NCI-H524 (cell line): ENCODE measurements at places on chromosomes 16 and 17.

DNA sequence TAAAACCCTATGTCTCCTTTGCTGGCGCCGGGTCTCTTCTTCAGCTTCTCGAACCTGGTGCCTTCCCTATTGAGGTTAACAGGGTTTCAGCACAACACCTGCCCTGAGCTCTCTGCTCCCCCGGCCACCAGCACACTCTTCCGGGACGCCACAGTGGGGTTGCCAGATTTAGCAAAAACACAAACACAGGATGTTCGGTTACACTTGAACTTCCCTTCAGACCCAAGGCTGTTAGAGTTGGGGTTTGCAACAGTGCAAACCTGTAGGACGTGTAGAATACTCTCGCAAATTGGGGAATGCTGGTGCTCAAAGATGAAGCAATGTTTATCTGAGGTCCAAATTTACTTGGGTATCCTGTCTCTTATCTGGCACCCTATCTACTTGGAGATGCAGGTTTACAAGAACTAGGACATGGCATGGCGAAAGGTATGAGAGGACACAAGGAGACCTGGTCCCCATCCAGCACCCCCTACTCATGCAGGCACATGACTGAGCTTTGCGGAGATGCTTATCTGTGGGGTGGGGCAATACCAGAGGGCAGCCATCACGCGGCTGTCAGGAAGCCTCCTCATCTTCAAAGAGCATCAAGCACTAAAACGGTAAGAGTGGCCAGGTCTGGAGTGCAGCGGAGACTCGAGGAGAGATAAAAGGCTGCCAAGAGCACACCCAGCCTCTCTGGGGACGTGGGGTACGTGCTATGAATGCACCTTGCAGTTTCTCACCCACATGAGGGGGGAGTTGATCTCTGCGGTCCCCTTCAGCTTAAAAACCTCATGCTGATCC, 52.8 kb downstream of the SDK2 start:
- DNase-seq: peak; percentile 41

GRCh38 chr17:327296-327695, 25.3 kb downstream of the RPH3AL start:
- no peak for DNase-seq

DNA sequence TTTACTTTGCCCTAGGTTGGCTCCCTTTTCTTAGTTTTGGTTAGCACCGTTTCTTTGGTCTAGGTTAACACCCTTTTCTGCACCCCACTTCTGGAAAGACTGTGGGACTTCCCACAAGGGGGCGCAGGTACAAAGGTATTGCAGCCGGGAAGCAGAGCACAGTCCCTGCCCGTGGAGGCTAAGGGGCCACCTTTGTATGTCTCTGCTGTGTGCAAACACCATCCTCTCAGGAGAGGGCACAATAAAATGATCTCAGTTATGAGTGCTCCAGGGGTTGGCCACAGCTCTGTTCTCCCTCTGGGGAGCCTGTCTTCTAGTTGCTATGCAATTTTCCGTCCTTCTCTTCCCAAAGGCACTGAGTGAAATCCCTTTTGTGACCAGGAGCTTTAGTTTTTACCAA, 28.4 kb upstream of the TMC5 start:
- DNase-seq: peak; percentile 17

DNA sequence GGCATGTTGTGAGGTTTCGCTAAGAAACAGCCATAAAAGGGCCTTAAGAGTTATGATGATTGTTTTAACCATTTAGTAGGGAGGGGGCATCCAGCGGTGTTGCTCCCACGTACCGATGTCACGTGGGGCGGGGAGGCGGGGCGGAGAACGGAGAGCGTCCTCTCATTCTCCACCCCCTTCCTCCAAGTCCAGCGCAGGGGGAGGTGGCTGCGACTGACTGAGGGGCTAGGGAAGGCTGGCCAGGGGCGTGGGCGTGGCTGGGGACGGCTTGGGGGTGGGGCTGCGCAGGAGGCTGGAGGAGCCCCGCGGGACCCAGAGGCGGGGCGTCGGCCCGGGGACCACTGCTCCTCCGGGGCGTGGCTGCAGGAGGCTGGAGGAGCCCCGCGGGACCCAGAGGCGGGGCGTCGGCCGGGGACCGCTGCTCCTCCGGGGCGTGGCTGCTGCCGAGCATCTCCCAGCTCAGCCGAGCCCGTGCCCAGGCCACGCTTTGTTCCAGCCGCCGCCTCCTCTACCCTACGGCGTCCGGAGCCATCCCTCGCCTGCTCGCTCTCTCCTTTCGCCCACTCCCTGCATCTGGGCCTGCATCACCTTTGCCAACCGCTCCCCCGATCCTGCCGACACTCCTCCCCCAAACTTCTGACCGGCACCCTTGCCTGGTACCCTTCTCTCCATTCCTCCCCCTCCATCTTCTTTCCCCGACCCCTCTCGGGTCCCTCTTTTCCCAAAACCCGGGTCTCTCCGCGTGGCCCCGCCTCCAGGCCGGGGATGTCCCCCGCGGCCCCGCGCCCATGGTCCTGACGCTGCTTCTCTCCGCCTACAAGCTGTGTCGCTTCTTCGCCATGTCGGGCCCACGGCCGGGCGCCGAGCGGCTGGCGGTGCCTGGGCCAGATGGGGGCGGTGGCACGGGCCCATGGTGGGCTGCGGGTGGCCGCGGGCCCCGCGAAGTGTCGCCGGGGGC, at the start of gene SARM1:
Gene SARM1 (plus strand): TSS at position 450 of the 958 bp plus-strand sequence. CDS start 339 bp downstream, at position 789.
- DNase-seq: peak; percentile 99

GRCh38 chr16:84597931-84598351, 19.9 kb downstream of the COTL1 start:
- no peak for DNase-seq

- no peak for DNase-seq
Observed at GRCh38 chr17:35541434-35541833, 4.0 kb upstream of the SLFN12L start.

DNA sequence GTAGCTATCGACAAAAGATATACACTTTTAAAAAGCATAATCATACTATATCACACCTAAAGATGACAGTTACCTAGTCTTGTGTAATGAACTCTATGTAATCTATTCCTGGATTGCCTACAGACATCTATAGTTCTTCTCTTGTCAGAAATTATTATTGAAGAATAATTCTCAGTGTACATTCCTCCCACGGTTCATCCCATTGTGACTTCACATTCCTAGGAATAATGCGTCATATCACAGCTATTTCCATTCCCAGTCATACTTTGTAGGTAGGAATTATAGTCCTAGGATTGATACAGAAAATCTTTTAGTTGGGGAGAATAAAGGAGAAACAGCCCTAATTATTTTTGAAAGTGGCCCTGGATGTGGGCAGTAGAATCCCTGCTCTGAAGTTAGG, 44.0 kb upstream of the ABCC11 start:
- DNase-seq: no peak

- DNase-seq: peak; percentile 14
Observed at GRCh38 chr17:3012926-3013581, 50.4 kb downstream of the OR1D5 start.

GRCh38 chr16:27217256-27217655, 13.9 kb downstream of the KDM8 start:
- no peak for DNase-seq

GRCh38 chr16:72025404-72026114, 17.0 kb downstream of the DHODH start:
- no peak for DNase-seq

- no peak for DNase-seq
Observed at GRCh38 chr17:17951524-17951923, 20.7 kb downstream of the TOM1L2 start.

GRCh38 chr16:68528686-68529379, 10.3 kb upstream of the ZFP90 start:
- DNase-seq: peak; percentile 89

GRCh38 chr16:25823891-25824290, 132.1 kb downstream of the HS3ST4 start:
- DNase-seq: no peak

- peak; percentile 18 for DNase-seq
Observed at GRCh38 chr17:1083451-1084187, 86.7 kb downstream of the TIMM22 start.

GRCh38 chr16:21263640-21264570, 14.2 kb downstream of the CRYM start:
- no peak for DNase-seq

DNA sequence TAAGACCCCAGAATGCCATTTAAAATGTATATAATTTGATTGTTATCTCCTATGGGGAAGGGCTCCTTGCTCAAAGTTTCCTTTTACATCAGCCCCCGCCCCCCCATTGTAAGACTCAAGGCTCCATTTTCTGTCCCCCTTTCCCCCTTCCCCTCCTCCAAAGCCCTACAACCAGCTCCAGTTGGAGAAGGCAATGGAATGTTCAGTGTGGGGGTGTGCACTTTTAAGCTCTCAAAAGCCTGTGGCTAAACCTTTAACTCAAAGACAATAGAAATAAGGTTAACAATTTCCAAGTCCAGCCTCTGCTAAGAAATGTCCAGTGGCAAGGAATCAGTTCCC, 114.7 kb downstream of the NOG start:
- DNase-seq: no peak

- no peak for DNase-seq
Observed at GRCh38 chr16:85697431-85697830, 8.7 kb upstream of the GINS2 start.

DNA sequence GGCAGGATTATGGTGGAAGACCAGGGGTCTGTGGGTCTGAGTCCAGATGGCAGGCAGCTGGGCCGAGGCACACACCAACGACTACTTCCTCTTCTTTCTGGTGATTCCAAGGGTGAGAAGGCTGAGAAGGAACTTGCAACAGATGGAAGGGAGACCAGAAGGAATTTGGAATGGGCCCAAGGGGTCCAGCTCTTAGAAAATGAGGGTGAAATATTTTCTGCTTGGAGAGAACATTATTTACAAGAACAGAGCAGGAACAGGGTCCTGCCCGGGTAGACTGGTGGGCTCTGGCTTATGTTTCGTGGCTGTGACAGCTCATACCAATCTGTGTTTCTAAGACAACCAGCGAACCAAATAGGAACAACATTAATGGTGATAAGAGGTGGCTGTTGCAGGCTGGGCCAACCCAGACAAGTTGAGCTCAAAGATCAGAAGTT, 36.6 kb downstream of the CCDC42 start:
- DNase-seq: no peak

DNA sequence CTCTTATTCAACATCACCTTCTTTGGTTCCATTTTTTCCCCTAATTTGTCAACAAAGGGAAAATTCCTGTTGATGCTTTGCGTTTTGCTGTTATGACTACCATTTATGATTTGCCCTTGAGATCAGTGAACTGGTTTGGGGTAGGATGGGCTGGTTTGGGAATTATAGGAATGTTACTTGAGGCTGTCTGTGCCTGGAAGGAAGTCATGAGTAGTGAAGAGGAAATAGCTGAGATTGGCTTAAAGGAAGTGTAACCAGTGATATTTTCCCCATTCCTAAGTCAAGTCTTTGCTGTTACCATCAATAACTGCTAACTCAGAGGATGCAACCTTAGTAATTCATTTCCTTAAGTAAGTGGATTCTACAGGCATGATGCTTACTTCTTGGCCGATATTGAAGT, 179.2 kb downstream of the MAP2K6 start:
- DNase-seq: no peak

- peak; percentile 70 for DNase-seq
Observed at GRCh38 chr16:28298511-28298878, 6.2 kb downstream of the SBK1 start.

GRCh38 chr17:13537167-13537731, 64.5 kb downstream of the HS3ST3A1 start:
- DNase-seq: no peak

DNA sequence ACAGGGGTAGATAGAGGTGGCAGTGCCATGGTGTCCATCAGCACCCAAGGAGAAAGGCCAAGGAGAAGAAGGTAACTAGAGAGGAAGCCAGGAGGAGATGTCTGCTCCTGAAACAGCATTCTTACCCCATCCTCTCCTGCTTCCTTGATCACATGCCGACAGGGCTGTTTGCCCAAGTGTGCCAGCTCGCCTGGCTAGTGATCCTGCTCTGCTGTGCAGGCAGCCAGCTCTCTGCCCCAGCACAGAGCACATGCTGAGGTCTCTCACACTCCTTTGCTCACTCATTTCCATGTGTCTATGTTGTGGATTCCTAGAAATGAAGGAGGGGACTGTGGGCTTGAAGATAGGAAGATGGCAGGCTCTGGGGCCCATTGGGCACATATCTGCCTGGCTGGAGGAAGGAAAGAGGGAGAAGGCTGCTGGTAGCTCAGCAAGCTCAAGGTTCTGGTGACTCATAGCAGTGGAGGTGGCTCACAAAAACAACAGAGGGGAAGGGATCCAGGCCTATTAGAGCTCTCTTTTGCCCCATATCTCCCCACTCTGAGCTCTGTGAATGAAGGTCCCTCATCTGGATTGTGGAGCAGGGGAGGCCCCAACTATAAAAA, 54.3 kb downstream of the NEUROD2 start:
- DNase-seq: no peak

- DNase-seq: peak; percentile 14
Observed at GRCh38 chr17:52202520-52203080, 44.1 kb upstream of the CA10 start.

DNA sequence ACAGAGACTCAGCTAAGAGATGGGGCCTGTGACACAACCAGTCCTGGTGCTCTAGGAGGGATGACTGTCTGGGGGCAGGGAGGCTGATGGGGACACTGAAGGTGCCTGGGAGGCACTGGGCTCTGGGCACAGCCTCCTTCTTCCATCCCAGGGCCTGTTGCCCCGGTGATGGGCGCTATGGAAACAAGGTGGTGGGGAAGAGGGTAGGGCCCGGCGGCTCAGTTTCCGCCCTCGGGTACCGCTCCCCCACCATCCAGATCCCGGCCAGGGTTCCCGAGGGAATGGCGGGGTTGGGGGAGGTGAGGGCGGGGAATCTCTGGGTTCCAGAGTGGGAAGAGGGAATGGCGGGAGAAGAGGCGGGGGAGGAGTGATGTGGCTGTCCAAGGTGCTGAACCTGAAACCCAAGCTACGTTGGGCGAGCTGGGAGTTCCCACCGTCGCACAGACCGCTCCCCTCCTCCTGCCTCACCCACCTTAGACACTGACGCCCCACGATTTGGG, 981 bp downstream of the KCNH4 start:
- DNase-seq: peak; percentile 53

DNA sequence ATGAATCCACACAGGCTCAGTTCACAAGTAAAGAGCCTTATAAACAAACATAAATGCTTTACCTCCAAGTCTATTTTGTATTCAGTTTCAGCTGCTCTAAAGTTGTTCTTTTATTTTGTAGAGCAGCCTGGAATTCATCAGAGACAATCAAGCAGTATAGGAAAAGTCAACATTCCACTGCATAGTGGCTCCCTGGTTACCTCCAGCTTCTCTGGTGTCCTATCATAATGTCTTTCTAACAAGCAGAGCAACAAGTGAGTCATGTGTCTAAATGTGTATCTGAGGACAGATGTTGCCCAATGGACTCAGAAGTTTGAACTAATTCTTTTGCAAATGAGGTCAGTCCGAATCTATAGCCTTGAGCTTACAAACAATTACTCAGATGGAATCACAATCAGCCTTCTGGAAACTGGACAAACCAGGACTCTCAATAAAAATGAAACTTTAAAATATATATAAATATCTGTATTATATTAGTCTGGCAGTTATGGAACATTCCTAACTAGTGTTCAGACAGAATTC, 292.0 kb upstream of the TOM1L1 start:
- no peak for DNase-seq
